ENCODE measurements at places on chromosomes 4 and X. TPM values are rescaled to one million over a fixed set of nuclear protein-coding genes. Genes with fewer than 3 reads are reported as not detected.

DNA sequence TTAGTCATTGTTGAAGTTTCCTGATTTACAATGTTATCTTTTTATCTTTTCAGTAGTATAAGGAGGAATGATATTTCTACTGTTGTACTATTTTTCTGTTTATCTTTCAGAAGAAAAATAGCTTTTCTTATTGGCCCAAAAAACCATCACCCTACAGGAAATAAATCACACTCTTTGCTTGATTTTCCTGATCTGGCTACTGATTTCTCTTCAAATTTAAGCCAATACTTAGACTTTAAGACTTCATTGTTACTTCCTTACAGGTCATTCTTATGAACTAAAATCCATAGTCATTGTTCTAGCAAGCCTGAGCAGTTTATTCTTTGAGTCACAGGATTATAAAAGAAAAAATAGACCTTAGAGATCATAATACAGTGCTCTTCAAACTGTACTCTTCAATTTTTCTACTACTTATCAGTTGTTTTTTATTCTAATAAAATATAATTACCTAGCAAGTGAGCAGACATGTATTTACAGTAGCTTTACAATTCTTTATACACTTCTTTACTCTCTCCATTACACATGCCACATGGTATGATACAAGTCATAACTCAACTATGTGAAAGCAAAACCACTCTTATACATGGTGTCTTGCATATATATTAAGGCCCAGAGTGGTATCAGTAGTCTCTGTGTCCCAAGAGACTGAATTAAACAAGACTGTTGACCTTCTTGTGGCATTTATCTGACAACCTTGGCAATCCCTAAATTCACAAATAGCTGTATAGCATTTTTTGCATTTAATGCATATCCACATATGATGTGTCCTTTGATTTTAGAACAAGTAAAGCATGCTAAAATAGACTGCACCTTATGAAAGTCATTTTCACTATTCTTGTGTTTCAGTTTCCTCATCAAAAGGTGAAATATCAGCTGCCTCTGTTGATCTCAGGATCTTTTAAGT lies 47.9 kb downstream of the TET2 start:
- H3K27ac ChIP-seq: no peak overlapping the region
- H3K4me1 ChIP-seq: peaks cover 46% of the 10 kb centered on the region
- H3K36me3 ChIP-seq: no peaks in the 10 kb centered on the region
- H3K4me3 ChIP-seq: no peak overlapping the region
- no peaks in the 10 kb centered on the region for H3K27me3 ChIP-seq

DNA sequence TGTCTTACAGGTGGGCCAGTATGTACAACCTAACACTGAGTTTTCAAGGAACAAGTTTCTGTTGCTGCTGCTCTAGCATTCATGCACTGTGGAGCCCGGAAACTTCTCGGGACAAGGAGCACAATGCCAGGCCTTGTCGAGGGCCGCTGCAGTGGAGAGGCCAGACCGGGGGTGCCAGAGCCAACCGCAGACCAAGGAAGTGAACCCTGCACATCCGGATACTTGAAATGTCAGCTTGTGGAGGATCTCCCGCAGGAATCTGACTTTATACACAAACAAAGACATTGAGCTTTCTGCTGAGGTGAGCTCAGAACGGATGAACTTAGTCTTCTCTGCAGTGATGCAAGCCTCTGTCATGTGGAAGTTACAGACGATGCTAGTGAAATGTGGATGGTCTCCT lies 99.5 kb downstream of the ZNF827 start:
- H3K4me1 ChIP-seq: no peaks in the 10 kb centered on the region
- peaks cover under 1% of the 10 kb centered on the region for H3K36me3 ChIP-seq
- no peak for DNase-seq
- H3K27ac ChIP-seq: no peak overlapping the region
- H3K27me3 ChIP-seq: no peaks in the 10 kb centered on the region

DNA sequence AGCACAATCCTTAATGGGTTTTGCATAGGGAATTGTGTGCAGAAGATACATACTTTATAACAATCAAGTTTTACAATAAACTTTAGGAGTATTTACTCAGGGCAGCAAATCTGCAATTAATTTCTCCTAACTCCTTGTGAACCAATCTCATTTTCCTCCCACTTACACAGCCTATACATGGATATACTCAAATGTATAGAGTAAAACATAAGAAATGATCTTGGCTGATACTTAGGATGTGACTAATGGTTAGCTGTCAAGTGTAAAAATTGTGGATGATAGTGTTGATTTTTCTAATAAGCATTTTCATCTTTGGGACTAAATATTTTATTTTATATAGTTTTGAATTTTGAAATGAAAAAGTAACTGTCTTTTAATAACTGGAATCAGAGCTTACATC lies 759.6 kb downstream of the GRID2 start:
- no peak for DNase-seq
- H3K27me3 ChIP-seq: no peaks in the 10 kb centered on the region
- H3K27ac ChIP-seq: no peak overlapping the region
- H3K4me1 ChIP-seq: no peaks in the 10 kb centered on the region

DNA sequence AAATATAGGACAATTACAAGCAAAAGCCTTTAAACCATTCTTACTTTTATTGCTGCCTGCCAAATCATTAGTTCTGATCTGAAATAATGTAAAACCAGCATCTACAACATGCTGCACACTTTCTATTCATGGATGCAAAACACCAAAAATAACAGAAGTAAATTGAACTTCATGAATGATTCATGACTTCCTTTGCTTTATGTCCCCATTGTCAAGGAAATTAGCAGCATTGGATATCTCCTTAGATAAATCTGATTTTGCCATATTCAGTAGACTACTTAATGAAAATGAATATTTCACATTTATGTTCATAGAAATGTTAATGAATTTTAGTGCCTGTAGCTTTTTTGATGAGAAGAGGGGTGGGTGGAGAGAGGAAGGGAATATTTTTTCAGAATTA lies 132.6 kb downstream of the COMMD8 start:
- H3K27me3 ChIP-seq: no peaks in the 10 kb centered on the region
- H3K36me3 ChIP-seq: no peaks in the 10 kb centered on the region
- no peak overlapping the region for H3K4me3 ChIP-seq
- H3K4me1 ChIP-seq: no peaks in the 10 kb centered on the region

Gene S100G
- total RNA-seq: not detected

GRCh38 chrX:14872355-14872754 lies 514 bp downstream of the FANCB start:
- no peak overlapping the region for H3K27ac ChIP-seq
- no peak for DNase-seq
- H3K4me1 ChIP-seq: peaks cover 11% of the 10 kb centered on the region
- no peaks in the 10 kb centered on the region for H3K36me3 ChIP-seq
- no peaks in the 10 kb centered on the region for H3K27me3 ChIP-seq

Gene DCAF8L1
- total RNA-seq: not detected

Gene POU3F4
- not detected for total RNA-seq

Gene GAGE12E
- not detected for total RNA-seq

Gene COQ2
- total RNA-seq: 3.4 TPM

GRCh38 chrX:75483933-75484332 lies 38.9 kb downstream of the ZDHHC15 start:
- H3K27me3 ChIP-seq: no peaks in the 10 kb centered on the region
- H3K27ac ChIP-seq: no peak overlapping the region
- DNase-seq: no peak
- no peak overlapping the region for H3K4me3 ChIP-seq
- no peaks in the 10 kb centered on the region for H3K36me3 ChIP-seq

GRCh38 chr4:110055158-110055768 lies 142.6 kb downstream of the EGF start:
- no peak overlapping the region for H3K4me3 ChIP-seq
- DNase-seq: no peak
- no peaks in the 10 kb centered on the region for H3K27me3 ChIP-seq
- no peaks in the 10 kb centered on the region for H3K4me1 ChIP-seq
- H3K36me3 ChIP-seq: peaks cover 3% of the 10 kb centered on the region

- no peak overlapping the region for H3K4me3 ChIP-seq
- H3K27me3 ChIP-seq: no peaks in the 10 kb centered on the region
- no peak for DNase-seq
- H3K36me3 ChIP-seq: no peaks in the 10 kb centered on the region
Measured at GRCh38 chr4:139628184-139629012, 37.2 kb upstream of the MGST2 start.

DNA sequence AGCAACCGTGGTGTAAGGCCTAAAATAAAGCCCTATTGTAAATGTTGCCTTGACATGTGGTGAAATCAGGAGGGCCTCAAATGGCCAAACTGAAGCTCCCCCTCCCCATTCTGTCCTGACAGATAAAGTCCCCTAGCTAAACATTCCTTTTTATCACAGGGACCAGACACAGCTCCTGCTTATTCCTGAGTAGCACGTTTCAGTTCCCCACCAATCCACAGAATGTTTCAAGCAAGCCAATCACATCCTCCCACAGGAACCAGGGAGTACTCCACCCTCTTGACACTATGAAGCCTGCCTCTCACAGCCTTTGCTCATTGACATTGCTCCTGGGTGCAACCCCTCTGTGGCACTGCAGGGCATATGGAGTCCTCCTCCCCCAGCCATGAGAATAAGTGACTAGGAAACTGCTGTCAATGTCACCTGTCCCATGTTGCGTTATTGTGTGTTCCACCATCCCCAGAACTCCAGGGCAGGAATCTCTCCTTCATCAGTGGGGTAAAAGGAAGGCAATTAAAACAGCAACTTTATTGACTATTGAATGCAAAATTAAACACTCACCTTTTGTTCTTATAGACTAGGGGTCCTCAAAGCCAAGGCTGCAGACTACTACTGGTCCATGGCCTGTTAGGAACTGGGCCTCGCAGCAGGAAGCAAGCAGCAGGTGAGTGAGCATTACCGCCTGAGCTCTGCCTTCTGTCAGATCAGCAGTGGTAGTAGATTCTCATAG lies 128.1 kb downstream of the COL25A1 start:
- H3K4me1 ChIP-seq: no peaks in the 10 kb centered on the region
- H3K4me3 ChIP-seq: no peak overlapping the region
- DNase-seq: no peak
- no peaks in the 10 kb centered on the region for H3K27me3 ChIP-seq
- no peaks in the 10 kb centered on the region for H3K36me3 ChIP-seq
- H3K27ac ChIP-seq: no peak overlapping the region

Gene TSR2
- 24.8 TPM for total RNA-seq

Gene CT83
- not detected for total RNA-seq

DNA sequence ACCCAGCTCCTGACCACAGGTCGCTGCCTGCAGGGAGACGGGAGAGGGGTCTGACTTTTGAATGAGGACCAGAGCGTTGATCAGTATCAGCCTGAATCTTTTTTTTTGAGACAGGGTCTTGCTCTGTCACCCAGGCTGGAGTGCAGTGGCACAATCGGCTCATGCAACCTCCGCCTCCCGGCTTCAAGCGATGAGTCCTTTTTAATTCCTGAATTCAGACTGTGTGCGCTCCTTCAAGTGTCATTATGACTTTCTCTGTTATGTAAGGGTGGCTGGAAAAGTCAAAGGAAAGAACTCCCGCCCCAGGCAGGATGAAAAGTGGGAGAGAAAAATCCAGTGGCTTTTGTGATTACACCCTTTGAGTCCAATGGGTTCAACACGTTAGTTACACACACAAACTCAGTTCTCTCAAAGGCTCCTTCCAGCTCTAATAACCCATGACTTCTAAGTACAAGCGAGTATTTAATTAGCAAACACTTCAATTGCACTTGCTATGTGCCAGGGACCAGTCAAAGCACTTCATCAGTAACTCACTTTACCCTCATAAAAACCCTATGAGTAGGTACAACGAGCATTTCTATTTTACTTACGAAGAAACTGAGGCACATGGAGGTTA lies 44.4 kb downstream of the PDHA1 start:
- no peaks in the 10 kb centered on the region for H3K4me1 ChIP-seq
- H3K36me3 ChIP-seq: no peaks in the 10 kb centered on the region
- no peak overlapping the region for H3K4me3 ChIP-seq
- no peaks in the 10 kb centered on the region for H3K27me3 ChIP-seq
- no peak overlapping the region for H3K27ac ChIP-seq

Gene TRAM1L1
- 0.68 TPM for total RNA-seq

Gene ZNF674
- 8.1 TPM for total RNA-seq

DNA sequence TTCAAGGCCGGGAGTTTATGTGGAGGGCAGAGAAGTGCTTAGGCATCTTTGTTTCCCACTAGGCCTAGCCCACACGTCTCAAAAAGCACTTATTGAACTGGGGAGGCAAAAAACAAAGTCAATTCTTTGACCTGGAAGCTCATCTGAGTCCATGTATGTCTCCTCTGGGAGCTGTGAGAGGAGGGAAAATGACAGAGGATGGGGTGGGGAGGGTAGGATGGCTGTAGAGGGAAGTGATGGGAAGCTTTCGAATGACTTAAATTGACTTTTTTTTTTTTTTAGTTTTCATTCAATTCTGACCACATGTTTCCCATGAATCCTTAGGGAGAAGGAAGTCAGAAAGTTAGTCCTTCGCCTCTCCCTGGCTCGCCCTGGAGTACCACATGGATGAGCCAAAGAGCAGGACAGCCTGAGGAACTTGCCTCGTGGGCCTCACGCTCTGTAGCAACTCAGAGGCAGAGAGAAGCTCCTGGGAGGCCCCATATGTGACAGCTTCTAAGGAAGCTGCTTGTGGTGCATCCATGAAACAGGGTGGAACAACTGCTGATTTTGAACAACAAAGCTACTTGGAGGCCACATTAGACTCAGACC lies 45.0 kb downstream of the NHSL2 start:
- H3K4me1 ChIP-seq: no peaks in the 10 kb centered on the region
- no peaks in the 10 kb centered on the region for H3K36me3 ChIP-seq

Gene ITIH6
- not detected for total RNA-seq

- no peak for DNase-seq
- no peaks in the 10 kb centered on the region for H3K36me3 ChIP-seq
- H3K27ac ChIP-seq: no peak overlapping the region
- no peaks in the 10 kb centered on the region for H3K27me3 ChIP-seq
- no peaks in the 10 kb centered on the region for H3K4me1 ChIP-seq
Measured at GRCh38 chrX:44174061-44174460, 169.4 kb downstream of the EFHC2 start.

Gene PPP4R3C
- not detected for total RNA-seq

GRCh38 chr4:182918044-182918607 lies 940 bp upstream of the DCTD start:
- H3K36me3 ChIP-seq: peaks cover 13% of the 10 kb centered on the region
- H3K27ac ChIP-seq: peak overlapping the region; percentile 92
- H3K4me3 ChIP-seq: peak overlapping the region; percentile 84
- no peaks in the 10 kb centered on the region for H3K4me1 ChIP-seq

- no peak for DNase-seq
- no peaks in the 10 kb centered on the region for H3K27me3 ChIP-seq
- no peaks in the 10 kb centered on the region for H3K36me3 ChIP-seq
- H3K27ac ChIP-seq: peak overlapping the region; percentile 24
- H3K4me1 ChIP-seq: peaks cover 15% of the 10 kb centered on the region
Measured at GRCh38 chr4:156998500-156999174, 27.0 kb upstream of the PDGFC start.

- H3K27me3 ChIP-seq: no peaks in the 10 kb centered on the region
- no peaks in the 10 kb centered on the region for H3K4me1 ChIP-seq
- DNase-seq: no peak
- H3K27ac ChIP-seq: no peak overlapping the region
- H3K36me3 ChIP-seq: no peaks in the 10 kb centered on the region
Measured at GRCh38 chrX:152220606-152221005, 82.2 kb upstream of the MAGEA10 start.

DNA sequence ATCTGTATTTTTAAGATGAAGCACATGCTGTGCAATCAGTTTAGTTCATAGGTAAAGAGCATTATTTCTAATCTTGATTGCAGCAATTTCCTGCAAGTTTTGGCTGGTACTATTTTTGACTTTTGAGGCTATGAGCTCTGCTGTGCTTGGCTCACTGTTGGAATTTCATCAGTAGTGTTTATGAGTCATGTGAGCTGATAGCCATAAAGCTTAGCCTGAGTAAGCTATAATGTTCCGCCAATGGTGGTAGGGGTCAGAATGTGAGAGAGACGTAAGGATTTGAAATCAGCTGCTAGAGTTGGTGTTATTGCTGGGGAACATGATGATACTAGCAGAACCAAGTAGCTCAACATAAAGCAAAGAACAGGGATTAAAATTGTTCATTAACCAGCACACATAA lies 590.9 kb upstream of the GNPDA2 start:
- no peak overlapping the region for H3K4me3 ChIP-seq
- H3K27ac ChIP-seq: peak overlapping the region; percentile 35
- DNase-seq: no peak
- no peaks in the 10 kb centered on the region for H3K36me3 ChIP-seq
- H3K4me1 ChIP-seq: peaks cover 21% of the 10 kb centered on the region

Data from thoracic aorta (tissue), 2 donors.